ENCODE measurements at places on chromosomes 5 and 9.

GRCh38 chr9:135905380-135906258 lies 1.7 kb downstream of the CAMSAP1 start:
- no peak for DNase-seq

DNA sequence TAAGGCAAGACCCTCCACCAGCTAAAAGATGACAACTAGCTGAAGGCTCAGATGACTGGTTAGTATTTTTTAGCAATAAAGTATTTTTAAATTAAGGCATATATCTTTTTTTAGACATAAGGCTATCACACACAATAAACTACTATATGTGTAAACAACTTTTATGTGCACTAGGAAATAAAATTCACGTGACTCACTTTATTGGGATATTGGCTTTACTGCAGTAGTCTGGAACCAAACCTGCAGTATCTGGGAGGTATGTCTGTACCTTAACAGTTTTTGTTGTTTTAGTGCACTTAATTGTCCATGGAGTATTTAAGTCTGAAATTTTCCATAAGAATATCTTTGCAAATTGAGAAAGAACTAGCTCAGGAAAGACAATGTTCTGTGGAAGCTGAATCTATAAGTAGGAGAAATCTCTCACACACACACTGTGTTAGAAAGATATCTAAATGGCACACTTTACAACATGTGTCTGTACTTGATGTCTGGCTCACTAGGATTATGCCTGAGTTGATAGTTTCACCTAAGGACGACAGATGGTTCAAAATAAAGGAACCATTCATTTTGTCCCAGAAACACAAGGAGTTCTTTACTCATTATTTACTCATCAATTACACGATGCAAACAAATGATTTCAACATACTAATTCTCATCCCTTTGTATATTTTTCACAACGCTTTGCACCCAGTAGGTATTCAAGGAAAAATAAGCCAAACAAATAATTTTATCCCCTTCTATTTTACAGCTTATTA lies 4.6 kb downstream of the RAPGEF6 start:
- DNase-seq: no peak

DNA sequence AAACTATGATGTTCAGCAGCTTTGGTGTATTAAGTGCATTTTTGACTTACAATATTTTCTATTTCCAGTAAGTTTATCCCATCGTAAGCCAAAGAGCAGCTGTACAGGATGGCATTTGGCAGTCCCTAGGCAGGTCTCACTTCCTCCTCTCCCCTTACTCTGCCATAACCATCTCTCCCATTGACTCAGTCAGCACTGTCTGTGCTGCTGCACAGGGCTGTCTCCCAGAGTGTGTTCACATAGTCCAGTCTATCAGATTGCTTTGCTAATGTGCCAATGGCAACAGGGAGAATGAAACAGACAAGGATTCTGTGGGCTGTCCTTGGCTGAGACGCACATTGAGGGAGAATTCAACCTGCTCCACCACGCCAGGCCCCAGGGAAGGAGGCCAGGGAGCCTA lies 47.0 kb upstream of the CAST start:
- DNase-seq: no peak

DNA sequence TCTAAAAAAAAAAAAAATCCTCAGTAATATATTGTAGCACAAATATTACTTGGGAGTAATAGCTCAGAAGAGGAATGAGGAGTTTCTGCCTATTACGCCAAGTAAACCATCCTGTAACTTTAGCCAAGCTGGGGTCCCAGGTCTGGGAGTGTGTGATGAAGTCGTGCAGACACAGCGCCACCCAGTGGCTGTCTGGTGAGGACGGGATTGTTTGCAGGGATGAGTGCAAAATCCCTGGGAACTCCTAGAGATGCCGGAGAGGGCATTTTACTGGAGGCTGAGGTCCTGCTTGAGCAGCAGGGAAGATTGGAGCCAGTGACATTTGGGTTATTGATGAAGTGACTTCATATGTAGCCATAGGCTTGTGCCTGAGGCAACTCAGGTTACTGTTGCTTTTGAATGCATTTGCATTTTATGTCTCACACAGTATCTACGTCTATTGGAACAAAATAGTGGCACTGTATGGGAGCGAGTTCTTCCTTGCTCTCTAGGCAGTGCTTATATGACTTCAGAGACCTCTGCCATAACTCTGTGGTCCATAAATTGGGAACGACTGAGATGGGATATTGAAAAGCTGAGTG lies 72.8 kb downstream of the PSAT1 start:
- DNase-seq: no peak

DNA sequence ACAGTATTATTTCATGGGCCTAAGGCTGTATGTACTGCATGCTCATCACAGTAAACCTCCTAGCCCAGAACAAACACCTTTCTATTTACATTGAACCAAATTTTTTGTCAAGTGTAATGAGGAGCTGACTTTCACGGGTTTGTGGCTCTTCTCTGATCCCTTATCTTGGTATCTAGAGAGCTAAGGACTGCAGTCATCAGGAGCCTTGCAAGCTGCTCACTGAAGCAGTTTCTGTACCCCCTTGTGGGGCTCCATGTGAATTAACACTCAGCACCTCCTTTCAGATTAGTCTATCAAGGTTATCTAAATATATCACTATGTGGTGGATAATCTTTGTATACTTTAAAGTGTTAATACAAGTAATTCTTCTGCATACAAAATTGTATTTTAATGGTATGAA lies 108.2 kb downstream of the AUH start:
- no peak for DNase-seq

DNA sequence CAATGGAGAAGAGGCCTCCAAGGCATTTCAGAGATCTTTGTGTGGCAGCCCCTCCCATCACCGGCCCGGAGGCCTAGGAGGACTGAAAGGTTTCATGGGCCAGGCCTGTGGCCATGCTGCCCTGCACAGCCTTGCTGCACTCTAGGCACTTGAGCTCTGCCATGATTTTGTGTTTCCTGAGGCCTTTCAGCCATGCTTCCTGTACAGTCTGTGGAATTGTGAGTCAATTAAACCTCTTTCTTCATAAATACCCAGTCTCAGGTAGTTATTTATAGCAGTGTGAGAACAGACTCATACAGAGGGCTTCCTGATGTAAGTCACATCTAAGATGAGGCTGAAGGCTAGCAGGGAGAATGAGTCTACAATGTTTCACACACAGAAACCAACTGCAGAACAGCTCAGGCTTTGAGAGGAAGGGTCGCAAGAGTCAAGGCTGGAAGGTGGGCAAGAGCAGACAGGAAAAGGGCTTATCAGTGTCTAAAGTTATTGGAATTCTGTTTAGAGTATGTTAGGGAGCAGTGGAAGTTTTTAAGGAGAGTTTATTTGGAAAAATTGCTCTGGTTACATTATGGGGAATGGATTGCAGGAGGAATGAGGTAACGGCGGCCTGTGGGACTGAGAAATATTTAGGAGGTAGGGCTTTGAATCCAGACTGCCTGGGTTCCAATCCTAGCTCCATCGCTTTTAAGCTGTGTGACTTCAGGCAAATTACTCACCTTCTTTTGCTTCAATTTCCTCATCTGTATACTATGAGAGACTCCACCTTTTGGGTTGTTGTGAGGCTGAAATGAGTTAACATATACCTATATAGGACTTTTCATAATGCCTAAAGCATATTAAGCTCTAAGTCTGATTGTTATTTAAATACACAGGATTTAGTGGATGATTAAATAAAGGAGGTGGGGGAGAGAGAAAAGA lies 291.2 kb downstream of the CWC27 start:
- DNase-seq: peak; percentile 30

GRCh38 chr9:120830151-120830550 lies 12.6 kb downstream of the PSMD5 start:
- DNase-seq: no peak

GRCh38 chr9:91714020-91714806 lies 235.8 kb downstream of the ROR2 start:
- no peak for DNase-seq

GRCh38 chr5:160240350-160240749 lies 11.0 kb downstream of the FABP6 start:
- DNase-seq: no peak

GRCh38 chr9:78143281-78144007 lies 92.4 kb upstream of the CEP78 start:
- no peak for DNase-seq

DNA sequence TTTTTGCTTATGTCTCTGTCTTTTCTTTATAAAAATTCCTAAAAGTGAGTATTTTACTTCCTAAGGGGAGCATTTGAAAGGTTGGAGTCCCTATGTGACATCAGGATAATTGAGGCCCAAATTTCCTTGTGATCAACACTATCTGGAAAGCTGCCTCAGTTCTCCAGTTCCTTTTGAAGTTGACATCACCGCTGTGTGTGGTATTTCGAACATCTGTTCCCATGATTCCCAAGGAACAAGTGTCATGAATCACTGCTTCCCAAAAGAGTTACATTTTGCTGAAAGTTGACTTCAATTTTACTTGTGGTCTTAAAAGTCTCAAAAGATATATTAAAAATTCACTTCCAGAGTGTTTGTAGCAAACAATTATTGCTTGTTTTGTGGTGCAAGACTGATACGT lies 452.1 kb upstream of the RGMB start:
- no peak for DNase-seq

GRCh38 chr5:36505021-36505420 lies 101.4 kb upstream of the SLC1A3 start:
- DNase-seq: no peak

DNA sequence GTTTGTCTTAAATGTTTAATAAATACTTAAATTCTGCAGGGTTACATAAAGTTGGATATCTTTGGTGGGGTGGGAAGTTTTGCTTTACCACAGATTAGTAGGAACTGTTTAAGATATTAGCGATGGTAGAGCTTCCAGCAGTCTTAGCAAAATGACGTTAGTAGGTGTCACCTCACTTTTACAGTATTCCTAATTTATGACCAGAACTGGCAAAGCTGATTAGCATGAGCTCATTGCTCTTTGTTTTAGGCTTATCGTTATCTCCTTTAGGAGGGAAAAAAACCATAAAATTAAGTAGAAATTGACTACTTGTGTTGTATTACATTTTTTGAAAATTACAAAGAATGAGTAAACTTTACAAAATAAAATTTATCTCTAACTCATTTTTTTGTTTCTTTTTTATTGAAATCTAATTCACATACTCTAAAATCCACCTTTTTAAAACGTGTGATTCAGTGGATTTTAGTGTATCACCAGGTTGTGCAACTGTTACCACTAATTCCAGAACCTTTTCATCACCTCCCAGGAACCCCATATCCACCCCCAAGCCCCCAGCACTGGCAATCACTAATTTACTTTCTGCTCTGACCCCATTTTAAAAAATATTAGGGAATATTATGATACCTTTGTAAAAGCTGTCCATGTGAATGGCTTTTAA lies 129.5 kb downstream of the TRIO start:
- no peak for DNase-seq

GRCh38 chr5:82641331-82642003 lies 363.3 kb upstream of the RPS23 start:
- DNase-seq: peak; percentile 77

GRCh38 chr9:127180457-127181314 lies 58.3 kb upstream of the ANGPTL2 start:
- DNase-seq: no peak

GRCh38 chr9:82180711-82181110 lies 192.1 kb downstream of the SPATA31D1 start:
- DNase-seq: no peak

DNA sequence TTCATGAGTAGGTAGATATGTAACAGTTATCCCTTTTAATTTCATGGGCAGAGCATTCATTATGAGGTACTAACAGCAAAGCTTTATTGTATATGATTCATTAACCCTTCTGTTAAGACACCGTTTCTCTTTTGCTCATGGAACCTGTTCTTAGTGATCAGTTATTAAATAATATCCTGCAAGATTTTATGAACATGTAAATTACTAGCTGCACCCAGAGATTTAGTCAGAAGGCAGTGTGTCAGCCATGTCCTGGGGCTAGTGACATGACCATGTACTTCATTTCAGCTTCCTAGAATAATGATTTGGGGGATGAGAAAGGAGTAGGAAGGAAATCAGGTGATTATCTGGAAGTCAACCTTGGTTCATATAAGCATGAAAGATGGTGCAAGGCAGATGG lies 7.0 kb downstream of the MAST4 start:
- DNase-seq: no peak

GRCh38 chr9:133538176-133538575 lies 3.7 kb downstream of the ADAMTSL2 start:
- DNase-seq: no peak

DNA sequence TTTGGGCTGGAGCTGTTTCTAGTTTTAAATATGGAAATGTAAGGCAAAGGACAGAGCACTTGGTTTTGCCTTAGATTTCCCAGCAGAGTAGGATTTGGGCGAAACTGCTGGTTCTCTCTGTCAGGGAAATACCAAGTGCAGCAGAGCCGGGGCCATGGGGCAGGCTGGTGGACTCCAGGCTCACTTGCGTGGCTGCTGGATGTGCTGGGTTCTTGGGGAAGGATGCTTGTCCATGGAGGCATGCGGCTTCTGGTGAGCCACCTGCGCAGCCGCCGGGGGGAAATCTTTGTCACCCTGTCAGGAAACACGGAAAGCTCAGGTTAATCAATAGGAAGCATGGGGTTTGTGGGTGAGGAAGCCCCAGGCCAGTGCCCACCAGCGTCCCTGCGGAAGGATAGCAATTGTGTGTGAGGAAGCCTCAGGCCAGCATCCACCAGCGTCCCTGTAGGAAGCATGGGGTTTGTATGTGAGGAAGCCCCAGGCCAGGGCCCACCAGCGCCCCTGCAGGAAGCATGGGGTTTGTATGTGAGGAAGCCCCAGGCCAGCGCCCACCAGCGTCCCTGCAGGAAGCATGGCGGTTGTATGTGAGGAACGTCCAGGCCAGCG lies 80.1 kb downstream of the DAP start:
- no peak for DNase-seq

- DNase-seq: no peak
These were observed 977 bp downstream of the MGAT4B start for GRCh38 chr5:179805529-179806249.

GRCh38 chr9:93286252-93287188 lies 102.6 kb downstream of the WNK2 start:
- no peak for DNase-seq

DNA sequence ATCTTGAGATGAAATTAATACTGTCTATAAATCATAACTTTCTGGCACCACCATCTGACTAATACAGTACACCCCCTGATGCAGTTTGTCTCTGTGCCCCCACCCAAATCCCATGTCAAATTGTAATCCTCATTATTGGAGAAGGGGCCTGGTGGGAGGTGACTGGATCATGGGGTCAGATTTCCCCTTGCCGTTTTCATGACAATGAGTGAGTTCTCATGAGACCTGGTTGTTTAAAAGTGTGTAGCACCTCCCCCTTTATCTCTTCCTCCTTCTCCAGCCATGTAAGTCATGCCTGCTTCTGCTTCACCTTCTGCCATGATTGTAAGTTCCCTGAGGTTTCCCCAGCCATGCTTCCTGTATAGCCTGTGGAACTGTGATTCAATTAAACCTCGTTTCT lies 78.7 kb upstream of the CDH6 start:
- DNase-seq: no peak

GRCh38 chr5:34574936-34575467 lies 81.1 kb upstream of the RAI14 start:
- DNase-seq: no peak

- DNase-seq: no peak
These were observed 93.2 kb downstream of the NLN start for GRCh38 chr5:65815161-65815560.

- peak; percentile 28 for DNase-seq
These were observed 18.4 kb downstream of the LSM11 start for GRCh38 chr5:157761690-157762621.

GRCh38 chr5:129670957-129671500 lies 76.9 kb upstream of the MINAR2 start:
- DNase-seq: peak; percentile 63

GRCh38 chr5:11037941-11038340 lies 276.9 kb upstream of the DAP start:
- no peak for DNase-seq

All from non-pigmented ciliary epithelial cell (primary cell).